Frontal cortex (tissue), 4 donors: ENCODE measurements at places on chromosomes 5 and 9. TPM values are rescaled to one million over a fixed set of nuclear protein-coding genes. Genes with fewer than 3 reads are reported as not detected.

The RNF180 gene
- 87.6 TPM for total RNA-seq

The PRSS3 gene
- 1.2 TPM for total RNA-seq

The ANKDD1B gene
- total RNA-seq, result 1.2 TPM

The ARRDC3 gene
- 259 TPM for total RNA-seq

The HCN1 gene
- 14.3 TPM for total RNA-seq

The CCL28 gene
- 0.41 TPM for total RNA-seq

The IL7R gene
- total RNA-seq, result 0.41 TPM

The ZBED3 gene
- total RNA-seq, result 1.6 TPM

The HSPB3 gene
- 6.9 TPM for total RNA-seq

The SARDH gene
- total RNA-seq, result 1.6 TPM

The PDCD1LG2 gene
- 0.41 TPM for total RNA-seq

The HACD4 gene
- 0.41 TPM for total RNA-seq

The CRHBP gene
- total RNA-seq, result 7.3 TPM

The SPINK7 gene
- not detected for total RNA-seq

The AK6 gene
- 12.6 TPM for total RNA-seq

The PCDHGA2 gene
- 4.5 TPM for total RNA-seq

The PCDHGA10 gene
- total RNA-seq, result 9.8 TPM

The FAM114A2 gene
- 21.2 TPM for total RNA-seq

The PCDHA9 gene
- 9.8 TPM for total RNA-seq

The PCDHB3 gene
- total RNA-seq, result 11.0 TPM

The CDX1 gene
- total RNA-seq, result not detected

The CARTPT gene
- total RNA-seq, result 2.9 TPM

The CTSL gene
- total RNA-seq, result 33.0 TPM

The C5orf58 gene
- total RNA-seq, result not detected

The IFNA2 gene
- total RNA-seq, result not detected

The SHISAL2B gene
- not detected for total RNA-seq

The MUSK gene
- total RNA-seq, result under 0.01 TPM

The SLC2A6 gene
- 12.6 TPM for total RNA-seq

The SLC45A2 gene
- 0.41 TPM for total RNA-seq

The IL4 gene
- total RNA-seq, result not detected

The MYMK gene
- not detected for total RNA-seq

The TPPP gene
- 13.5 TPM for total RNA-seq

The ANKRD34B gene
- total RNA-seq, result 0.41 TPM

The SLC36A3 gene
- not detected for total RNA-seq

The RPS23 gene
- 4,680 TPM for total RNA-seq

The RNF130 gene
- 56.7 TPM for total RNA-seq

The KIF4B gene
- 0.41 TPM for total RNA-seq

The SLCO6A1 gene
- 0.41 TPM for total RNA-seq

The PCSK1 gene
- 2.9 TPM for total RNA-seq

The GRIN1 gene
- 29.8 TPM for total RNA-seq

The ADGRD2 gene
- total RNA-seq, result not detected

The ARL14EPL gene
- not detected for total RNA-seq

The CYLC2 gene
- total RNA-seq, result not detected

The IL31RA gene
- not detected for total RNA-seq

The GLRX gene
- total RNA-seq, result 9.8 TPM

The ZMYND19 gene
- total RNA-seq, result 19.6 TPM

The FAT2 gene
- 3.3 TPM for total RNA-seq

The SH3PXD2B gene
- 13.0 TPM for total RNA-seq

The FBP1 gene
- not detected for total RNA-seq

The NR5A1 gene
- total RNA-seq, result not detected

The GPR150 gene
- not detected for total RNA-seq

The INSL4 gene
- total RNA-seq, result not detected

The PCDHGB3 gene
- 8.2 TPM for total RNA-seq

The GDF9 gene
- 1.2 TPM for total RNA-seq

The CCL27 gene
- total RNA-seq, result 0.41 TPM

The TICAM2 gene
- total RNA-seq, result 1.2 TPM
